ENCODE measurements at places on chromosomes 1 and 21.

DNA sequence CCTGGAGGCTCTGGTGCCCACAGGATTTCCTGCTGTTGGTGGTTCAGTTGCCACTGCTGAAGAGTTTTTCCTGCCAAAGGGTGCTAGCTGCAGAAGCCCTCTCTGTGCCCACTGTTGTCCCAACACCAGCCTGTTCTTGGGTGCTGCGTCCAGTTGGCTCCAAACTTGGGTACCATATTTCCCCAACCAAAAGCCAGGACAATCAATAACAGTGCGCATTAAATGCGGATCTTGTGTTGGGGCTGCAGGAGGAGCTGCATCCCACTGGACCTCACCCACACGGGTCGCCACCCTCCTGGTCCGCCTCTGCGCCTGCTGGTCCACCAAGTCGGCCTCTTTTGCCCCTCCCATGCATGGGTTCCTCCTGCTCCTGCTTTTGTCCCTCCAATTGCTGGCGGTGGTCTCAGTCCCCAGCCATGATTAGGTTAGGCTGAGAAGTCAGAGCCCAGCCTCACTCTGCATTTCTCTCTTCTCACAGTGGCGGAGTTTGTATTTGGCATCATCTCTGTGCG lies 9.8 kb downstream of the ABCG1 start:
- DNase-seq, result no peak

DNA sequence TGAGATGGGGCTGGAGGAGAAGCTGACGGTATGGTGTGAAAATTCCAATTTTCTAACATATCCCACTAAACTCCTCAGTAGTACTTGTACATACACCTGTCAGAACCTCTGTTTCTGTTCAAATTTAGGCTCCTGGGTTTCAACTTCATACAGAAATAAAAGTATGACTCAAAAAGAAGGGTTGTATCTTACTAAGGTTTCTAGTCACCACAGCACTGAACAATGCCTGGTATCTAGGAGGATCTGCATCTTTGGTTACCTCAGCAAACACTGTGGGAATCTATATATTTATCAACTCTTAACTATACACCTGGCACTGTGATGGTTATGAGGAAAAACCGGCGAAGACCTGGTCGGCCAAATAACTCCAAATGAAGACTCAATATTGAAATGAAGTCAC lies 13.8 kb downstream of the RBM34 start:
- DNase-seq, result no peak

DNA sequence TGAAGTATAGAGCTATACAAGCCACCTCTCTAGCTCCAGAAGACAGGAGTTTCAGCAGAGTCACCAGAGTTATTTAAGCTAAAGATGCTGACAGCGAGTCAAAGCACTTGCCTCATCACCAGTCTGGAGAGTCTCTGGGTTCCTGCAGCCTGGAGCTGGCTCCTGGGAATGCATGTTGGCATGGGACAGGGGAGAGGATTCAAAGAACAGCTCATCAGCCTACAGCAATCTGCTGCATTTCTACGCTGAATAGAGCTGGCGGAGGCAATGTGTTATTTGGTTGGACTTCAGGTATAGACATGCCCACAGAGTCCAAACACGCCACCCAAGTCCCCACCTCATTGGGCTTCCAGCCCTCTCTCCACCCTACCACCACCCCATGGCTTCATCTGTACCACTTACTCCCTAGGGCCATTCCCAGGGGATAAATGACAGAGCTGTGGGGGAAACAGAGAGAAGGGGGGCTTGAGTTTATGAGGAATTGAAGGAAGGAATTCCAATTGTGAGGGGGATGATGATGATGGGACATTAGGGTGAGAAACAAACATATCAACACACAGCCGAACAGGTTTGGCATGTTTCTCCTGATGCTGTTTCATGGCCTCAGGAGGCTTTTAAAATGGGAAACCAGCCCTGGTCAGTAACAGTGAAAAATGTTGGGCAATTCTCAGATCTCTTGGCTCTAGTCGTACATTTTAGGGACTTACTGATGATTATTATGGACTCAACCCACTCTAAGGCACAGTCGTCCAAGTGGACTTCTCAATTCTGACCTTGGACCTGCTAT lies 58.4 kb downstream of the PLEKHA6 start:
- no peak for DNase-seq

DNA sequence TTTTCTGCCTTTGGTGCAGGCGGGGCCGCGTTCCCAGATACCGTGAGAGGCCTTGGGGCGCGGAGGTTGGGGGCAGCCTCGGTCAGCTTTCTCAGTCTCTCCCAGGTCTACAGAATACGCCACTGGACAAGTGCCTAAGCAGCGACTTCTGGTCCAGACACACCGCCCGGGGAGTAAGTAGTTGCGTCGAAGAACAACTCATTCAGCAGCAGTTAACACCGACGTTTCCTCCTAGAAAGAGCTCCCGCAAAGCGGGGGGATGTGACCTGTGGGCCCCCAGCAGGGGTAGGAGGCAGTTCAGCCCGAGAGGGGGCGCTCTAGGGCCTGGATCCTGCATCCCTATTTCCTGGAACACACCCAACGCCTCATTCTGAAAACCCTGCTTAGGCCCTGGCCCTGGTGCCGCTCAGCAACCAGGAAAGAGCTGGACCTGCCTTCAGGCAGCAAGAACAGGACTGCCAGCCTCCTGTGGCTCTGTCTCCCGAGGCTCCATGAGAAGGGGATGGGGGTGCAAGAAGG lies 6.5 kb upstream of the BARHL2 start:
- DNase-seq, result no peak

- DNase-seq, result no peak
Measured at GRCh38 chr21:21690068-21690665, 692.0 kb downstream of the NCAM2 start.

GRCh38 chr1:210698661-210699060 lies 370.0 kb downstream of the HHAT start:
- no peak for DNase-seq

DNA sequence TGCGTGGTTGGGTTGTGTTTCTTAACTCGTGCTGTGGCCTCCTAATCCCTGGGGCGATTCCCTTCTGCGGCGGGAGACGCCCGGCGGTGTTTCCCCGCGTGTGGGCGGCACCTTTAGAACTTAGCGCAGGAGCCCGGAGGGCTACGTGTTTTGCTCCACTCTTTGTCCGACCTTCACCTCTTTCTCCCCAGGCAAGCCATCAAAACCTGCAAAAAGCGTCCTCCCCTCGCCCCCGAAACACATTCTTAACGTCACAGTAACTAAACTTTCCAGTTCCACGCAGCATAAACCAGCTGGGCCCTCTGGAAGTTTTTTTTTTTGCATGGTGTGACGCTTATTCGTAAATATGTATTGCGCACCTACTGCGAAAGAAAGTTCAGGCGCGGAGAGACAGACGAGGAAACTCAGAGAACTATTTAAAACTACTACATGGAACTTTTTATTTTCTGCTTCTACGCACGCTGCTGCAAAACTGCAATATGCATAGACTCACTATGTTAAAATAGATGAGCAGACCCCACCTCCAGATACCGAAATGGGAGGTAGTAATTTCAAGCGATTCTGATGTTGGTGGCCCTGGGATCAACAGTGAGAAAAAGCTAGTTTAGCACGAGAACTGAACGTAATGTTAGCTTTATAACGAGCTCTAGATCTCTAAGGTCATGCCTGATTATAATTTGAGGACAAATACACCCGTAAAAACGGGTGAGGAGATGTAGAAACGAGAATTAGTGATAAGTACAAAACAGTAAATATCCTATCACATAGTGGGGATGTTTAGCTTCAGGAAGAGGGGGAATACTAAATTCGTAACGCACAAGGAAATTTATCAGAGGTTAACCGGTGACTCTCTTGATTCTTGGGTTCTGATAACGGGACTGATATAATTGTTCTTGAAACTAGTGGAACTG lies 920 bp downstream of the MTR start:
- no peak for DNase-seq

GRCh38 chr1:183578856-183579255 lies 11.4 kb downstream of the NCF2 start:
- DNase-seq, result no peak

GRCh38 chr1:236394879-236395229 lies 768 bp downstream of the EDARADD start:
- no peak for DNase-seq

- DNase-seq, result no peak
Measured at GRCh38 chr1:168179438-168180147, 831 bp downstream of the TIPRL start.

DNA sequence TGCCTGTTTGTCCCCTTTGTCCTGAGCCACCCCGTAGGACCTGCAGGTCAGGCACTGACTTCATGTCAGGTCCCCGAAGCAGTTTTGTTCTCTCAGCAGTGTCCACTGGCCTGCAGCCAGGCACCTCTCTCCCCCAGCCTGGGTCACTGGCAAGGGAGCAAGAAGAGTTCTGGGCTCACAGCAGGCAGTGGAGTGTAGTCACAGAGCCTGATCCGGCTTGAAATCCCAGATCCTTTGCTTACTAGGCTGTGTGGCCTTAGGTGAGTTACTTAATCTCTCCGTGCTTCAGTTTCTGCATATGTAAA lies 34.2 kb downstream of the L1TD1 start:
- DNase-seq, result no peak

DNA sequence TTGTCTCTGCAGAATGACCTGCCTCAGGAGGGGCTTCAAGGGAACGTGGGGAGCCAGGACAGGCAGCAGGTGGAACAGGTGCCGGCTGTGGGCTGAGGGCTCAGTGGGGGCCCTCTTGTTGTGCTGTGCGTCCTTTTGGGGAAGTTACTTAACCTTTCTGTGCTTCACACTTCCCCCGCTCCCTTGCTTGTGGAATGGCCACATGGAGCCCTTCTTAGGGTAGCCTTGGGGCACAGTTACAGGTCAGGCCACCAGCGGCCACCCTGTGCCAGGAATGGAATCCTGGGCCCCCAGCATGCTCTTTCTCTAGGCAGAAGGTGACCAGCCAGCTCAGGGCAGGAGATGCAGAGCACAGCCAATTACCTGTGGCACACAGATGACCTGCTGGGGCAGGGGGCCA lies 2.6 kb downstream of the IKBKE start:
- no peak for DNase-seq

DNA sequence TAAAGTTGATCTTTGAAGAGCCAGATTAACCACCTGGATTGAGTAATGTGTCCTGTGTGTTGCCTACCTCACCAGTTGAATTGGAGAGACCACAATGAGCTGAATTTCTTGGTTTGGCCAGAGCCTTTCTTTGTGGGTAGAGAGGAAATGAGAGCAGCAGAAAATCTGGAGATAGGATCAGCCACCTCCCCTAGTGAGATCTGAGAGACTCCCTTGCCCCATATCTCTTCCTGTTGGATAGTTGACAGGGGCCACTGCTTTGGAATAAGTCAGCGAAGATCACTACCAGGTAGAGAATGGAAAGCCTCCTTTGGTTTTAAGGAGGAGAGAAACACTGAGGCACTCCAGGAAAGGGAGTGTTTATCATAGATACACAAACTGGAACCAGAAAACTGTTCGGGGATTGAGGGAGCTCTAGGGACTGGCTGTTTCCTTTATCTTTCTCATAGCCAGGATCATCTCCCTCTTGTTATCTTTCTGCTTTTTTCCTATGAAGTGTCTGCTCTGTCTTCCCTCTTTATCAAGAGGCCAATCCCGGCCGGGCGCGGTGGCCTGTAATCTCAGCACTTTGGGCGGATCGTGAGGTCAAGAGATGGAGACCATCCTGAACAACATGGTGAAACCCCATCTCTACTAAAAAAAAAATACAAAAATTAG lies 21.3 kb upstream of the ZNF326 start:
- DNase-seq, result no peak

- DNase-seq, result no peak
Measured at GRCh38 chr21:36642777-36643176, 56.1 kb upstream of the SIM2 start.

DNA sequence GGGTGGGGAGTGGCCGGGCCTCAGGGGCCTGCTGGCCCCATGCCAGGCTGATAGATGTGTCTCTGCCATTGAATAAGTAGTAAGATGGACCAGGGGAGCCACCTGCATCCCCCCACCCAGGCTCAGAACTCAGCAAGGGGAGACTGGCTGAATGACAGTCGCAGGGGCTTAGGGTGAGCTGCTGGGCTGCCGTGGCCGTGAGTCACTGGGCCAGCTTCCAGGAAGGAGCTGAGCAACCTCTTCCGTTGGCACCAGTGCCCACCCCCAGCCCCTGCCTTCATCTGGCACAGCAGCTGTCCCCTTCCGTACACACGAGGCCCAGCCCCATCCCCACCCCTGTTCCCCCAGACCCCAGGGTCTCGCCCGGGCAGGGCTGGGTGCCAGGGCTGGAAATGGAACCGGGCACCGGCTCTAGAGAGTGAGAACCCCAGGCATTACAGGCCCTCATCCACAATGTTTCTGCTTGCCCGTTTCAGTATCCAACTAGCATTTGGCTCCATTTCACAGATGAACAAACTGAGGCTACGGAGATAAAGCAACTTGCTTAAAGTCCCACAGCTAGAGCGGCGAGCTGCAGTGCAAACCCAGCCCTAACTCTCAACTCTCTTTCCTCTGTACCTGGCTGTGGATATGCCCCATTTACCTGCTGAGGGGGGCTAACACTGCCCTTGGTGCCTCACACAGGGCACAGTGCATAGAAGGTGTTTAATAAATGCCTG lies 10.2 kb downstream of the WNT4 start:
- DNase-seq, result no peak

GRCh38 chr21:8991968-8992621 lies 1529.3 kb upstream of the TPTE start:
- no peak for DNase-seq

GRCh38 chr1:21626921-21627339 lies 42.2 kb downstream of the RAP1GAP start:
- DNase-seq, result no peak

DNA sequence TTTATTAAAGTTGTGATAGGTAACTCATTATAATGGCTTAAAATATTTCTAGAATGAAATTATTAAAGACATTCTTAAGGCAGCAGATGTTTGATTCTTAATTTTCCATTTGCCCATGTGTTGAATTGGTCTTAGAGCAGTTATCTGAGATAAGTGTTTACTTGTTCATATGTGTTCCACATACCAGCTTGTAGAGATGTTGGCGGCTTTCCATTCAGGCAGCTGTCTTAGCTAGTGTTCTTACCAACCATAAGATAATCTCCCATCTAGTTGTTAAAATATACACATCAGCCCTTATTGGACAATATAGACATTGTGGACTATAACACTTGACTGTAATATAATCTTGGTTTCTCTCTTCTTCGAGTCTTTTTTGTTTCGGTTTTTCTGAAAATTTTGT lies 1372.9 kb upstream of the ADGRL2 start:
- no peak for DNase-seq

DNA sequence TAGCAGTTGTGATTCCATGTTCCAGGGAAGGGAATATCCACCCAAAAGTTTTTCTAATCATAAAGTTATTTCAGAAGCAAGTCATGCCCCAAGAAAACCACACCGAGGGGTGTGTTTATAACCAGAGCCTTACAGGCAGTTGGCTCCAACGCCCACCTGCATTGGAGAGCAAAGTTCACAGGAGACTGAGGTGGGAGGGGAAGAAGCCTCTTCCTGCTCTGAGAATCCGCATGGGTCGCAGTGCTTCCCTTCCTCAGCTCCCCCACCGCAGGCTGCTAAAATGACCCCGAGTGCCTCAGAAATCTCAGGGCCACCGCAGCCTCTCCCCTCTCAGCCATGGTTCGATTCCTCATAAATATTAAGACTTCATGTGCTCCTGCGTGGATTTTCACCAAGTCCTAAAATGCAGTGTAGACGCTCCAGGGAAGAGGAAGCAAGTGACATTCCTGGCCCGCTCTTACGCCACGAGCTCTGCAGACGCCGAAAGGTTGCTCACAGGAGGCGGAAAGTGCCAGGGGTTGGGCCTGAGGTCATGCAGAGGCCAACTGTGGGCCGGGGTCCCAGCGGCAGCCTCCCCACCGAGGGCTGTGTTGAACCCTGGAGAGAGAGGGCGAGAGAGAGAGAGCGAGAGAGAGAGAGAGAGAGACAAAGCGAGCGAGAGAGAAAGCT lies 13.4 kb upstream of the SPSB1 start:
- no peak for DNase-seq

Measured in CD4-positive, alpha-beta T cell (primary cell).